ENCODE measurements at places on chromosomes 3 and 15.

DNA sequence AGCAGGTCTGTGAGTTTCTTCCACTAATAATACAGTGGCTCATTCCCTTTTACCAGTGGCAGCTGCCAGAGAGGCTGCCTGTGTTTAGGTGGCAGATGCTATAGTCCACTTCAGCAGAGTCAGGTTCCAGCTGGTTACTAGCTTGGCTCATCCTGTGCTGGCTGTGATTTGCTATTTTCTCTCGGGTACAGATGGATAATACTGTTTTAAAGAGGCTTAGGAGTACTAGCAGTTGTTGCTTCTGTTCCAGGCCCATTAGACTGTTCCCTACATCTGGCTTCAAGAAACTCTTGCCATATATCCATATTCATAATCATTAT is 41.0 kb downstream of the ZNF609 start:
- DNase-seq, result no peak

DNA sequence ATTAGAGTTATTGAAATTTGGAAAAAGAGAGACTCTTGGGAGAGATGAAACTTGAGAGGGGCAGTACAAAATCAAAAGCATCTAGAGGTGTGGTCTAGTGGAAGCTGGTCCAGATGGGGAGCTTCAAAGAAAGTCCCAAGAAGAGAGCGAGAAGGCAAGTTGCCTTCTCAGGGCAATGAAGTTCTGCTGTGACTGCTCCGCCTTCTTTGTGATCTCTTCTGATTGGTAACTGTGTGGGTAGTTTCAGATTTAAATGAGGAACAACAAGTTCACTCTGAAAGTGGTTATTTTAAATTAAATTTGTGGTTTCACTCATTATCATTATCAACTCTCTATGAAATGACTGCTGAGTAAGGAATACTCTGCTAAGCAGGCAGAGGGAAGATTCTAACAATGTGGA is 233.3 kb downstream of the NLGN1 start:
- no peak for DNase-seq

DNA sequence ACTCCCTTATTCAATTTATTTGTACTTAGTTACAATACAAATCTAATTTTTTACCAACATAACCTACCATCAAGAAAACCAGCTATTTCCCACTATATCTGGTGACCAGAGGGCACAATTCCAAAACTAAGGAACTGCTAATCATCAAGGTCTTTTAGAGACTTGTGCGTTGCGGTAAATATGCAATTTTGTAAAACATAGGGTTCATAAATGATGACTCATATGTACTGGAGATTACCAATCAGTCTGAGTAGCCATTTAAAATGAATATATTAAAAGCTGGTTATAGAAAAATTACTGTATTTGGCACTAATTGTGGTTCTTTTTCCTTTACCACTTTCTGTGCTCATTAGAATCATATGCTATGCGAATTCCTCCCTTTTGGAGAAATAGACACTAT is 859.6 kb downstream of the ROBO1 start:
- DNase-seq, result no peak

DNA sequence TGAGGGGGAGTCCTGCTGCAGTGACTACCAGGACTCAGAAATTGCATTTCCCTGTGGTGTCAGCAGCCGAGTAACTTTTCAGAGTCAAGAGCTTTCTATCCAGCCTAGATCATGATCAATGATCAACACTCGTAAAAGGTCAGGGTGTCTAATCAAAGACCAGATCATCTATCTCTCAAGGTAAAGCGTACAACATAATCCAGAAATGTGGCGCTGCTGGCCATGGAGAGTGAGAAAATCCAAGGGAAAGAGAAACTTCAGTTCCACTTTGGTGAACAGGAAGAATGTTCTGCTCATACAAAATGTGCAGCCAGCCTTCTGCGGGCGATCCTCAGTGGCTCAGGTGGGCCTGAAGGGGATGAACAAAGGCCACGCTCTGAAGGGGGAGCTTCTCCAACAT is 1005.8 kb upstream of the NR2F2 start:
- DNase-seq, result no peak

DNA sequence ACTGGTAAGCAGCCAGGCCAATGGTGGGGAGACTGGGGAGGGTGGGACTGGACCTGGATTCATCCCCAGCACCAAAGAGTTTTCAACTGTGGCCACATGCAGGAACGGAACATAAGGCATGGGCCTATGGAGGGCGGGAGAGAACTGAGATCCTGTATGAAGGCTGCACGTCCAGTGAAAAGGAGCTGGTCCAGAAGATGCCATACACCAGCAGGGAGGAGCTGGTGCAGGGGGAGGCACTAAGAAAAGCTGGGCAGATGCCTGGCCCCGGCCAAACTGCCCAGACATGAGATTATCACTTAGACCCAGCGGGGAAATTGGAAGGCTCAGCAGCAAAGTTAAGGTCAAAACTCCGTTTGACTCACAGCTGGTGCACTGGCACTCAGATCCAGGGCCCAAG is 58.1 kb upstream of the MCF2L2 start:
- no peak for DNase-seq

All from astrocyte of the hippocampus (primary cell).